ENCODE measurements at places on chromosomes 13 and 19.
A peak's percentile ranks its signal among the peaks of the same experiment; 100 is the strongest.

DNA sequence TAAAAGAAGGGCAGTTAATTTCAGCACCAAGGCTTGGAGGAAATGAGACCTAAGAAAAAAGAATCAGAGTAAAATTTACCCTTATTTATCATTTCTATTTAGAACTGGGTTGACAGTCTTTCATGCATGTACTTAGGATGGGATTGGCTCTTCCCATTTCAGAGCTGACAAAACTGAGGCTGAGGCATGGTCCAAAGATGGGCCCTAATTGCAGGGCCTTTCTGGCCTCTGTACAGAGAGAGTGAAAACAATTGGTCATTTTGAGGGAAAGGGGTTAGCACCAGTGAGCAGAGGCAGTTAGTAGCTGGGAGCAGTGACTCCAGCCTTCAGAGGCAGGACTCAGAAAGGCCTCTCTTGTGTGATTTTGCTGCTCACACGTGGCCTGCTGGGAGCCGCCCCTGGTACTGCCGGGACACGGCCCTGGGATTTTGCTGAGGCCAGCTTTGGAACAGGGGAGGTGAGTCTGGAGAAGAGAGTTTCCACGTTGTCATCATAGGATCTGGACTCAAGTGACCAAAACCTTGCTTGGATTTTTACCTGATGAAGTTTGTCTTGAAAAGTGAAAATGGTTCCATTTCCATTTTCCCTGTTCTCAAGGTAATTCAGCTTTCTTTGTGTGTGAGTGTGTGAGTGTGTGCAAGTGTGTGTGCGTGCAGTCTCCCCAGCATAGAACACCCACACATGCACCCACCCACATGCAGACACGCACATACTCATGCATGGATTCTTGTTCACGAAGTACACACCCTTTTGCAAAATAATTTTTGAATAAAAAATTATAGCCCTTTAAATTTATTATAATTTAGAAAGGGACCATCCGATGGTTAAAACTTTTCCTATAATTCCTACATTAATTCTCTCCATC lies at the start of gene ZNF536:
ZNF536 (plus strand) TSS at position 425 of the 865 bp plus-strand sequence. CDS start 71,179 bp downstream, outside the sequence.
- no peak for DNase-seq

DNA sequence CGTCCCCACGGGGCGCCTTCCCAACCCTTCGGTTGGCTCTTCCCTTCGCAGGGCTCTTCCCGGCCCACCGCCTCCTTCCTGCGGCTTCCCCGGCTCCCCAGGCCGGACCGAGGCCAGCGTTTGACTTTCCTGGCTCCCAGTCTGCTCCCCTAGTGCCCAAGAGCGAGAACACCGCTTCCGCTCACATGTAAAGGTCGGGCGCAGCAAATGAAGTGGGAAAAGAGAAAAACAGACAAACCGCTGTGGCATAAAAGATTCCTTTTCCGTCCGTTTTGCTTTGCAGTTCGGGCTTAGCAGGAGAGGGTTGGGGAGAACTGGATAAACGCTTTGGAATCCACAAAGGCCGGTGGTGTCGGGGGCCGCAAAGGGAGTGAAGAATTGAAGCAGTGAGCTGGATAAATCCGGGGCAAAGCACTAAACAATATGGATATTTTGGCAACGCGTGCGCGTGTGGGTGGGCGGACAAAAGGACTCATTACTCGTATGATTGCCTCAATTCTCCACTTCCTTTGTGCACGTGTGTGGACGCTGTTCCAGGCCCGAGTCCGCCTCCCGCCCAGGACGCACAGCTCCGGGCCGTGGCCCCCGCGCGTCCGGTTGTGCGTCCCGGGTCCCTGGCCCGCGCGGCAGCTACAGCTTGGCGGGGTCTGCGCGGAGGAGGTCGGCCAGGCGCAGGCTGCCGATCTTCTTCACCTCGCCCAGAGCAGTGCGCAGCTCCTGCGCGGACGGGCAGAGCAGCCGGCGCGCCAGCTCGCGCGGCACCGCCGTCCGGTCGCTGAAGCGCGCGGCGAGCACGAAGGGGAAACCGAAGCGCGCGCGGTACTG lies 8.6 kb upstream of the CDX2 start:
- no peak for DNase-seq

DNA sequence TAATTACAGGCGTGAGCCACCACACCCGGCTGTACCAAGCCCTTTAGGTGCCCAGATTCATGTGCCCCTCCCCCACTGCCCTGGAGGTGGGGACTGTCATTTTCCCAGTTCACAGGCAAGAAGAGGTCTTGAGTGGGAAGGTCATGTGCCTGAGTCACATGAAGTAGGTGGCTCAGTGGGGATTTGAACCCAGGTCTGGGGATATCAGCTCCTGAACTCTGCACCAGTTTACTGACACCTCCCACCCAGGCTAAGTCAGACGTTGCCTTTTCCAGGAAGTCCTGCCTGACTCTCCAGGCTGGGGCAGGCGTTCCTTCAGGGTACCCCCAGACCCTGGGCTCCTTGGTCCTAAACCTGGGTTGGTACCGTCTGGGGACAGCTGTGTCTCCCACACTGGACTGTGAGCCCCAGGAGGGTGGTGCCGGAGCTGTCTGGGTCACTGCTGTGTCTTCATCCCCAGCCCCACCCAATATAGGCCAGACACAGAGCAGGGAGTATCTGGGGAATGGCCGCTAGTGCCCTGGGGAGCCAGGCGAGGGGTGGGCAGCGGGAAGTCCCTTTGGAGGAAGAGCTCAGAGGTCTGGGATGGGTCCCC lies 8.6 kb downstream of the VASP start:
- DNase-seq = no peak

- no peak for DNase-seq
Measured at GRCh38 chr13:110985541-110985940, 70.7 kb upstream of the ANKRD10 start.

GRCh38 chr13:44895264-44895952 lies 93.9 kb downstream of the NUFIP1 start:
- no peak for DNase-seq

- no peak for DNase-seq
Measured at GRCh38 chr19:11138601-11139300, 16.8 kb downstream of the SPC24 start.

GRCh38 chr13:110023729-110024644 lies 237.6 kb upstream of the IRS2 start:
- DNase-seq = peak; percentile 71

- DNase-seq = peak; percentile 40
Measured at GRCh38 chr13:97125810-97126738, 96.1 kb upstream of the MBNL2 start.

- DNase-seq = no peak
Measured at GRCh38 chr13:66974174-66974573, 256.0 kb downstream of the PCDH9 start.

DNA sequence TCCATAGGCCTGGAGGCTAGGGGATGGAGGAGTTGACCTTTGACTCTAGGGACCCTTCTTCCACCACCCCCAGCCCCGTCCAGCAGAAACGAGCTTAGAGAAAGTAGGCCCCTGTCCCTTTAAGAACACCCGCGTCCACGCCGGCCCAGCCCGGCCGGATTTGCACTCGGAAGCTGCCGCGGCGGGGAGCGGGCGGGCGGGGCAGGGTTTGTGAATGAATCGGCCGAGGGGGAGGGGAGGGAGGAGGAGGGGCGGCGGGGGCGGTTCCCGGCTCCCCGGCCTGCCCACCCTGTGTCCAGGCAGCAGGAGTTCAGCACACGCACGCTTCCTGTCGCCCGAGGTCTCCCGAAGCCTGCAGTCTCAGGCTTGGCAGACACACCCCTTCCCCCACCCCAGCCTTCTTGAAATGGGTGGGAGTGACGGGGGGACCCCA lies 1.5 kb downstream of the UNC13A start:
- DNase-seq = peak; percentile 51

DNA sequence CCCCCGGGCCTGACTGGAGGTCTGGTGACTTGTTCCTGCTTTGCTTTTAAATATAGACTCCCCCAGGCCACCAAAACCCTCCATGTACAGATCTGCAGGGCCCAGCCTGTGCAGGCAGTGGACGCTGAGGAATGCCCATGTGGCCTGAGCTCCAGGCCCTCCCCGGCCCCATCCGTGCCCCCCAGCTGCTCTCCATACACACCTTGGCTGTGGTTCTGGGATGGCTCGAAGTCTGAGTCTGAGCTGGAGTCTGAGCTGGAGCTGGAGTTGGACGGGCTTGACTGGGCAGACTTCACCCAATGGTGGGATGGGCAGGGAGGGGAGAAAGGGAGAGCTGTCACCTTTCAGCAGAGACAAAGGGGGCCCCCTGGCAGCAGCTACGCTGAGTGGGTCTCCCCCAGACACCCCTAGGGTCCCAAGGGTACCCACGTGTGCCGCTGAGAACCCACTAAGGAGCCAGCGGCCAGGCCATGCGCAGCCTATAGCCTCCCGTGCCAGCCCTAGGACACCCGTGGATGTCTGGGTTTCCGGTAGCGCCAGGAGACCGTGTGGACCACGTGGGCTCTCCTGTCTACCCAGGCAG lies 61.9 kb downstream of the MLLT1 start:
- no peak for DNase-seq

DNA sequence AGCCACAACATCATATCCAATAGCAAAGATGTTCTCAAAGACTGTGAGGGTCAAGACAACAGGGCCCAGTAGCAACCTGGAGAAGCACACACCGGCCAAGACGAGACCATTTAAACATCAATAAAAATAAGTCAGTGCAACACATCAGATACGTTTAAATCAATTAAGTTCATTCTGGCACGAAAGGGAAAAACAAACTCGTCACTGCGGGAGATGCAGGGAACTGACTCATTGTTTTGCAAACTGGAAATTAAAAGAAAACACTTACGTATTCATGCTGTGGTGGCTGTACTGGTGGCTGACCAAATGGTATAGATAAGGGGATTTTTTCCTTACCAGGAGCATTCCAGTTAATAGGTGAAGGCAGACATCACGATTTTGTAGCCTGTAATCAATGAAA lies 26.3 kb upstream of the SLC15A1 start:
- DNase-seq = no peak

DNA sequence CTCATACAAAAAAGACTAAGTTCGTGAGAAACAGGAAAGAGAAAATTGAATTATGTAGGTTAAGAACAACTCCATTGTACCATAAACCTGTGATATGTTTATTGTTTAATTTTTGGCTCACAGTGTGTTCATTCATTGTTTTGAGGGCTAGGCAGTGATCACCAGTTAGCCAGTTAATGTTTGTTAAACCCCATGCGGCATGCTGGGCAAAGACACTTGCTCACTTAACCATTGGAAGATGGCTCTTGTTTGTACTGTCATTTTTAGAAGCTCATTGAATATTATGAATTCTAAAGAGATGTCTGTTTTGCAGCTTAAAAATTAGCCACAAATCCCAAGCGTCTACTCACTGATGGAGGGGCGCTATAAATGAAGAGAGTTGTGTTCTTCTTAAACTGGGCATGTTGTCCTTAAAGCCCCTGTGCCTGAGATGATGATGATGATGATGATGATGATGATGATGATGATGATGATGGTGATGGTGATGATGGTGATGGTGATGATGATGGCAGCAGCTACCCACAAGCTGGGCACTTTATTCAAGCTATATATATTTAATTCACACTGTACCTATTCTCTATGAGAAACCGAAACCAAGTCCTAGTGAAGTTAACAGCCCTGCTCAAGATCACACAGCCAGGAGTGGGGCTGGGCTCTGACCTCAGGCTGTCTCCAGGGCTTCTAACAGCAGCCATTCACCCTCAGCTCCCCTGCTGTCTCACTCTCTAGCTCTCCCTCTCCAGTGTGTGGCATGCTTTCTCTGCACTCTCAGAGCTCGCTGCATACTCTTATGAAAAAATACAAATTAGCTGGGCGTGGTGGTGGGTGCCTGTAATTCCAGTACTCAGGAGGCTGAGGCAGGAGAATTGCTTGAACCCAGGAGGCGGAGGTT lies 169.1 kb downstream of the SHISA2 start:
- no peak for DNase-seq

- DNase-seq = no peak
Measured at GRCh38 chr13:47111499-47111898, 214.6 kb upstream of the HTR2A start.

DNA sequence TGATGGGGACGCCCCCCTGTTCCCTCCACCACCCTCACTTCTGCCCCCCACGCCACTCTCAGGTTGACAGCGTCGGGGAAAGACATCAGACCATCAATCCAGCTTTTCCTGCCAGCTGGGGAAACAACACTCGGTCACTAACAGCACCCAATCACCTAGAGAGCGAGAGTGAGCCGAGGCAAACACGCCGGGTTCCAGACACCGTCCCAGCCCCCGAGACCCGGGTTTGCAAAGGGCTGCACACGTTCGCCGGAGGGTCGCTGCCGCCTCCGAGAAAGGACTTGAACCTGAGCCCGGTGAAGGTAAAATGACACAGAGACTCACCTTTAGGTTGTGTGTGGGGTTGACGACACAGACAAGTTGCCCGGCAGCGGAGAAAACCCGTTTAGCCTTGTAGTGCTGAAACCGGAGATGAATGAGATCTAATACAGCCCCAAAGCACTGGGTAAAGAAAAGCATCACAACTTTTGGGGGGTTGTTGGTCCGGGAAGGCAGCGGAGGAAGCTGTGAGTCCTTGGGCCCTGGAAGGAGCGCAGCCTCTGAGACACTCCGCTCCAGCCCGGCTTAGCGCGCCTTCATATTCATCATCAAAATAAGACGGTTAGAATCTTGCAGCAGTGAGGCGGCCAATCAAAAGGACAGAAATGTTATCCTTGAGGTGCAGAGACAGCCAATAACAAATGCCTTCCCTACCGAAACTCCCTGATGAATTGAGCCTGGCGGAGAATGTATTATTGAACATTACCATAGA lies at the start of gene SIAH3:
SIAH3 (minus strand) TSS at position 583 of the 751 bp plus-strand sequence; CDS start at position 459, 124 bp downstream.
- no peak for DNase-seq

DNA sequence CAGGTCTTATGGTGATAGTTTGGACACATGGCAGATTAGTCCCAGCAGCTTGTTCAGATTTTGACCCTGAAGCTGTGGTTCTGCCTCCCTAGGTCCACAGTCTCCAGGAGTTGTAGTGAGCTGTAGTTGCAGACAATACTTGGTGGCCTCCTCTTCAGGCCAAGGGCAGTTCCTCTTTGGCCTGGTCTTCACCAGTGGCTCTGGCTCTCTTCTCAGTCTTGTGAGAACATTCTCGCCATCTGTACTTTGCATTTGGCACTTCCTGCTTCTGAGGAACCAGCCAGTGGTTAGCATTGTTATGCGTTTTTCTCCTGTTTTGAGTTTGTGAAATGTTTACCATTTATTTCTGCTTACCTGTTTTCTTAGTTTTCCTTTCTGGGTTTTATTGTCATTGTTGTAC lies 40.7 kb downstream of the PCCA start:
- no peak for DNase-seq

DNA sequence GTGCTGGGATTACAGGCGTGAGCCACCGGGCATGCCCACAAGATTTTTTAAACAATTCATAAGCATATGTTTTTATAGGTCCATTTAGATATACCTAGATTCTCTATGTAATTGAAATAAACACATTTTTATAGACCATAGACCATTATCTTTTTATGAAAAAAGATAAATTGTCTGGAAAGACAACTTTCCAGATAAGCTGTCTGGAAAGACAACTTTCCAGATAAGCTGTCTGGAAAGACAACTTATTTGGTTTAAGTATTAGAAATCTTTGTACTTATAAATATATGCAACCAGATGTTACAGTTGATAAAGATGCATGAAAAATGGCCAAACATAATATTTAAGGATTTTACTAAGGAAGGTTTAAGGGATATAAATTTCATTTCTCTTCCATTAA lies 538.5 kb downstream of the GPC6 start:
- DNase-seq = no peak

GRCh38 chr13:95231393-95231792 lies 69.9 kb downstream of the ABCC4 start:
- no peak for DNase-seq

- DNase-seq = no peak
Measured at GRCh38 chr19:369876-370275, 25.3 kb upstream of the MIER2 start.
